Activated CD4-positive, CD25-positive, alpha-beta regulatory T cell (primary cell): ENCODE measurements at places on chromosomes 7 and 10.

- no peak for DNase-seq
Observed at GRCh38 chr7:36473454-36474282, 84.0 kb downstream of the ANLN start.

DNA sequence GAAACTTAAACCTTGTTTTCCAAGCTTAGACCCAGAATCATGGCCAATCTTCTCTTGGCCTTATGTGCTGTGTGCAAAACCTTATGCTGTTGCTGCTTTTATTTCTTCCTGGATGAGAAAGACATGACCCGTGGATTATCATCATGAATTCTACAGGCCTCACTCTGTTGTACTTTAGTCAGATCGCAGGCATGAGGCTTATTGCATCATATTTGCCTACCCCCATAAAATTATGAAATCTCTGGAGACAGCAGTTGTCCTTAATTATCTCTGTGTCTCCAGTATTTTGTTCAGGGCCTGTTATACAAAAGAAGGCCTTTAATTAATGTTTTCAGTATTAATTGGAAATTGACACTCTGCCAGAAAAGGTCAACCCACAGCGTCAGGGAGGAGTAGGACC, 71.6 kb downstream of the PLCE1 start:
- DNase-seq = no peak

GRCh38 chr10:82668221-82668895, 793.4 kb downstream of the NRG3 start:
- DNase-seq = no peak

GRCh38 chr10:8272794-8273425, 218.4 kb downstream of the GATA3 start:
- DNase-seq = no peak

GRCh38 chr7:27344471-27344870, 101.9 kb downstream of the EVX1 start:
- DNase-seq = no peak

- DNase-seq = no peak
Observed at GRCh38 chr7:40758590-40758989, 623.8 kb downstream of the SUGCT start.

GRCh38 chr7:128791121-128791971, at the start of gene CCDC136:
CCDC136 (plus strand) TSS chr7:128791968; CDS start chr7:128792412, 444 bp downstream.
- peak; percentile 72 for DNase-seq

- no peak for DNase-seq
Observed at GRCh38 chr10:78865538-78865875, 203.3 kb upstream of the ZMIZ1 start.

- DNase-seq = no peak
Observed at GRCh38 chr7:104160375-104160774, 47.4 kb downstream of the ORC5 start.

DNA sequence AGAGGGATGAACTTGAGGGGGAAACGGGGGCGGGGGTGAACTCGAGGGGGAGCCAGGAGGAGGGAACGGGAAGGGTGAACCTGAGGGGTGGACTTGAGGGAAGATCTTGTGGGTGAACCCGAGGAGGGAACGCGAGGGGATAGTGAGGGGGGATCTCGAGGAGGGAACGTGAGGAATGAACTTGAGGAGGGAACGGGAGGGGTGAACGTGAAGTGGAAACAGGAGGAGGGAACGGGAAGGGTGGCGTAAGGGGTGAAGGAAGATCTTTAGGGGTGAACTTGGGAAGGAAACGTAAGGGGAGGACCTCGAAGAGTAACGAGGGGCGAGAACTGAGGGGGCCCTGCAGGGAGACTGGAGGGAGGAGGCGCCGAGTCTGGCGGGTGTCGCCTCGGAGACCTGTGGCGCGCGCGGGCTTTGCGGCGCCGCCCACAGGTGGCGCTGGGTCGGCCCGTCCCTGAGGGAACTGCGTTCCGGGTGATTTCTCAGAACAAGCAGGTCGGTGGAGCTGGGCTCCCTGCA, 651 bp downstream of the MYO3A start:
- DNase-seq = no peak

DNA sequence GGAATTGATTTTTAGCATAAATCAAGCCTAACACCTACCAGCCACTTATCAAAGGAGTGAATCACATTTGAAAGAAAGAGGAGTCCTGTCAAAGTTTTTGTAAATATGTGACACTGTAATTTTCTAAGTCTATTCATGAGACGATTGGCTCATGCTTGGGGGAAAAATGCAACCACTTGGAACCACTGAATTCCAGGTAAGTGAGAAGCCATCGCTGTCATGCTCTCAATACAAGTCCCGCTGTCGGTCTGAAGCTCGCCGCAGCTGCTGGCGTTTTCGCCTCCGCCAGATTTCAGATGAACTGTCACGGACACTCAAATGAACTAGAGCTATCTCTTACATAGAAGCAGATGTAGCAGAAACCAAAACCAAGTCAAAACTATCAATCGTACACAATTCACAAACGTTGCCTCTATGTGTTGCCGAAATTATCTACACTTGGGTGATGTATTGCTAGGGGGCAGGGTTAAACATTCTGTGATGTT, 279.8 kb upstream of the FZD8 start:
- DNase-seq = no peak

DNA sequence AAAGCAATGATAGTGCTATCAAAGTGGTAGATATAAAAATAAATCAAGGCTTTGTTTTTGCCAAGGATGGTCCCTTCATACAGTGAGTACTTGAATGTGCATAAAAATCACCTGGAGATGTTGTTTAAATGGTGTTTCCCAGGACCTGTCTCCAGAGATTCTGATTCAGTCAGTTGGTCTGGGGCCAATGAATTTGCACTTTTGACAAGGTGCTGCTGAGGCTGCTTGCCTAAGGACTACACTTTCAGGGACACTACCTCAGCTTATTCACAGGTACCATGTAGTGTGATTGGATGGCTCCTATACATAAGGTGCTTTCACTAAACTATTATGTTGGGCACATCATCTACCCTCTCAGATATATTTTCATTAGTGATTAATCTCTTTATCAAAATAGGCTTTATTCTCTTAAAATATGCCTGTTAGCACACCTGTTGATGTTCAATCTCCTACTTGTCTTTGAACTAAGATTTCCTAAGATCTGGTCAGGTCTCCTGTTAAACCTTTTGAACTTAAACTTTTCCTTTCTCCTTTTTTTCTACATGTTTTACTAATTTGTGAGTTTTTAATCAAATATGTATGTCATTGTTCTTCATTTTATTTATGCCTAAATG, 24.3 kb downstream of the CAPZA2 start:
- DNase-seq = no peak

DNA sequence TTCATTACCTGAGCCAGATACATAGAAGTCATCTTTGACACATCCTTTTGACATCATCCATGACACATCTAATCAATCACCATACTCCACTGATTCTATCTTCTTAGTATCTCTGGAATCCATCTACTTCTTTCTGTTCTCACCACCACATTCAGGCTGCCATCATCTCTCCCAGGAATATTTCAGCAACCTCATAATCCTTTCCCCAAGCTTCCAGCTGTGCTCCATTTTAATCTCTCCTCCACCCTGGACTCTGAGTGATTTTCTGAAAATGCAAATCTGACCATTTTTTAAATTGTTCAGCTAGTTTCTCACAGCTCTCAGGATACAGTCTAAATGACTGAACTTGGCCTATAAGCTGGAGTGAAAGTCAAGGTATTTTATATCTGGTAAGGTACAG, 2.5 kb upstream of the BTRC start:
- no peak for DNase-seq

DNA sequence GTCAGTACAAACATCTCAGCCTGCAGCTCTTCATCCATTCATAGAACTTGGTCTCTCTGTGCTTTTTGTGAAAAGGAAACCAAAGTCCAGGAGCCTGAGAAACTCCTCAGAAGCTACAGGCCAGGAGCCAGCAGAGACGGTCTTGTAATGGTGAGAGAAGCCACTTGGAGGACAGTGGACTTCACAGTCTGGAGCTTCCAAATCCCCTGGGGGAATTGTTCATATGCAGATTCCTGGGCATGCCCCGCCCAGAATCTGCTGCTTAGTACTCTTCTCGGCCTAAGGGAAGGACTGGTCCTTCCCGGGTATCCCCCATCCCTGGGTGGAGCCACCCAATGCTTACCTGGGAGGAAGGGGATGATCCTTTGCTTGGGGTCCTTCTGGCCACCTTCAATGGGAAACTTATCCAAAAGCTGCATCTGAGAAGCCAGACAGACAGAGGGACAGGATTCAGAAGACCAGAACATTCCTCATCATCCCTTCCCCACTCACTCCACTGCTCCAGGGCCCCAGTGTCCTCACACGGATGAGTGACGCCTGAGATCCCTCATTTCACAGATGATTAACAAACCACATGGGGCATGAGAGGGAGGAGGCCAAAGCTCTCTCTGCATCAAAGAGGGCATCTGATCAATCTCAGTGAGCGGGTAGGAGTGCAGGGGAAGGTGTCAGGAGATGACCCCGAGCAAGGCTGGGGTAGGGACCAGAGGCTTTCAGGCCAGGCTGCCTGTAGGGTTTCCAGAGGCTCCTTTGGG, 88.4 kb downstream of the SH3PXD2A start:
- no peak for DNase-seq
